ENCODE measurements at places on chromosomes 4 and X.

DNA sequence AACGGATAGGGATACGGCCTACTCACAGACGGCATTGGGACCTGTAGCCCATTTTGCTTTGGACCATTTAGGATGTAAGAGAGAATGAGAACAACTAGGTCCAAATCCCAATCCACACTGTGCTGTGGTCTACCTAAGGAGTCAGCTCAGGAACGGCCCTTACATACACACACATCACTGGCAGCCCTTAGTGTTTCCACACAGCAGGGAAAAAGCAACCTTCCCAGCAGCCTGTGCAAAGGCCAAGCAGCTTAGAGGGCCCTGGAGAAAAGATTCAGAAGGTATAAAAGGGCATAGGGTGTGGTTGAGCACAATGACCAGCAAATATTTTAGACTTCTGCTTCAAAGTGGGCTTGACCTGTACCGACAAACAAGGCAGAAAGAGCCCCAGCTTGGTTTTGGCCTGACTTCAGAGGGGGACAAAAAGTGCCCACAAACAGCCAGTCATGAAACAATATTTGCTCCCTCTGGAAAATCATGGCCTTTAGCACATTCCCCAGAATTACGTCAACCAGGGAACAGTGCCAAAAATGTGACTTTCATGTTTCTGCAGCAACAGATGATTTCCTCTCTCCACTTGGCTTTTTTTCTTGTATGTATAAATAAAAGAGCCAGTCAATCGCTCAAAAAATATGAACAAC is 359.5 kb upstream of the FGF16 start:
- no peak for DNase-seq

- DNase-seq = no peak
Measured at GRCh38 chrX:12819222-12819621, 28.0 kb downstream of the PRPS2 start.

DNA sequence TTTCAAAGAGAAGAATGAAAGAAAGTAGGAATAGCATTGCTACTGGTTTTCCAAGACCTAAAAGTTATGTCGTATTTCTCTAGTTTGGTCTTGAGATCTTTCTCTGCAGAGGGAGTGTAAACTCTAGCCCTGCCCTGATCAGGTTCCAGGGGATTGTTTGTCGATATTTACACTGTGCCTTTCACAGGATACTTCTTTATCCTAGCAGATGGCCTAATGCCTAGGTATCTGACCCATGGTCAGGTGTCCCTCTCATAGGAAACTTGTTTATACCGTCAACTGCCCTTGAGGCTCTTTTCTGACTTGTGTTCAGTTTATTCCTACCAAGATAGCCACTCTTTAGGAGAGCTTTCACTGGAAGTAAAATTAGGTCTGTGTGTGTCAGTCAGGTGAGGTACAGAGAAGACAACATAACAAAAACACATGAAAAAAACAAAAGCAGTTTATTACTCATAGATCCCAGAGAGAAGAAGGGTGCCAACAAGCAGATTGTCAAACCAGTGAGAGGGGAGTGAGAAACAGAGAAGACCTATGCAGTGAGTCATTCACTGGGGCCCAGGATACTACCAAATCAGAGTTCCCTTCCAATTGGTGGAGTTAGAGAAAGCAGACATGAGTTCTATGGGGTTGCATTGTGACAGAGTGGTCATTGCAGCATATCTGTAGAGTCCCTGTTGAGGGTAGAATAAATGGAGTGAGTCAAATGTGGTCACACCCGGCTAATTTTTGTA is 40.6 kb upstream of the THOC2 start:
- DNase-seq = no peak

GRCh38 chr4:110639207-110640090 is 16.6 kb upstream of the PITX2 start:
- no peak for DNase-seq

DNA sequence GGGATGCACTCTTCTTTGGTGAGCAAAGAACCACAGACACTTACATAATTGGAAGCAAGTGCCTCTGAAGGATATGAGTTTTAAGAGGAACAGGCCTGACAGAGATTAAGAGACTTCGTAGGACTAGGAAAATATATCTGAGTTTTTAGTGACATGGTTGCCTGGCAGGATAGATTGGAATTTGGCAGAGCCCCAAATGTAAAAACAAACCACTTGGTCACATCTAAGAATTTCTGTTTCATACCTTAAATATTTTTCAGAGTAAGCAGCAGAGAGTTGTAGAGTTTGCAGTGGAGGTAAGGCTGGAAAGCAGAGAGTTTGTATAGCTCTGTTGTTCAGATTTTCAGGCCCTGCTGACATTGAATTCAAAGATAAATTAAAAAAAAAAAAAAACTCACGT is 150.1 kb upstream of the MAGEB2 start:
- no peak for DNase-seq
